NCI-H1048 (cell line): ENCODE measurements at places on chromosomes 4 and X.

DNA sequence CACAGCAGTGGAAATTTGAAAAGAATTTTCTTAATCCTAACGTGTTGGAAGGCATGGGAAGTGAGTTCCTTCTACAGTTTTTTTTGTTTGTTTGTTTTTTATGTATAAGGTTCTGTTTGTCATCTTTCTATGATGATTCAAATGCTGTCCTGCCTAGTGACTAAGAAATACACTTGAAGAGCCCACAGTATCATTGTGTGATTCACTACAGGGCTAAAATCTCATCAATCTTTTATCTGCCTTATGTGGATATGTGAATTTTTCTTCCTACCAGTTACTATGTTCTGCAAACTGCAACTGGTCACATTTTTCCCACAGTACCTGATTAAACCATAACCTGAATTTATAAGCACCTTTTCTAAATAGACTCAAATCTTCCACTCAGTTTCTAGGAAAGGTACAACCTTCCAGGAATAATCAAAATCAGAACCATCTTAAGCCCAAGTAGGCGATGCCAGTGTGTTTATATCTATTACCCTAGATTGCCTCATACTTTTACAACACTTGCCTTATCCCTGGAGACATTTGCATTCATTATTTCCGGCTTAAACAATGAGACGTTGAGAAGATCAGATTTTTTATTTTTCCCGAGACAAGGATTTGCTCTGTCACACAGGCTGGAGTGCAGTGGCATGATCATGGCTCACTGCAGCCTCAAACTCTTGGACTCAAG lies 214.6 kb upstream of the GALNT7 start:
- DNase-seq, result no peak

- no peak for DNase-seq
Measured at GRCh38 chrX:150887906-150888465, 10.5 kb downstream of the CD99L2 start.

DNA sequence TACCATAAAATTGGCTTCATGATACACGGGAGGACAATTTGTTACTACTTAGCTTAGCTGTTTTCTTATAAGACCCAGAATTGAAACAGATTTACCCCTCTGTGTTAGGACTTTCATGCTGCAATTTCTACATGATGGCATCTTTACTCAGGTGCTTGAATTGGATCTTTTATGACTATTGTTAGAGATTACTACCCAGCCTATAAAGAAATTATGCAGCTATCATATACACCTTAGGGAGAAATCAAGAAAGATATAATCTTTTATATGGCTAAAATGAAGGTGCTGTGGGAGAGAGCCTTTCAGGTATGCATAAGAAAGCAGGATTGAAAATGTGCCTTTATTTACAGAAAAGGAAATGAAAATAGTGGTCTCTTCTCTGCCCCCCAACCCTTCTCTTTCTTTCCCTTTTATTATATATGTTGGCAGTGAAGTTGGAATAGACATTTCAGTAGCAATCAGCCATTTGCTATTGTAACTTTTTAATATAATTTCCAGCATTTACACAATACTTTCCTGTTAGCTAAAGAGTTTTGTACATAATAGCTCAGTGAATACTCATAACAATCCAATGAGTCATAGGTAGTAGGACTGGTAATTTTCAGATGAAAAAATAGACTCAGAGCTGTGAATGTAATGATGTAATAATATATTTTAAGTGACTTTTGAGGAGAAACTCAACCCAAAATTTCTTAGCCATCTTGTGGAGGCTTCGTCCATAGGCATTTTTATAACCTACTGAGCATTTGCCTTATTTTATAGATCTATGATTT lies 311.8 kb downstream of the ADGRL3 start:
- no peak for DNase-seq

DNA sequence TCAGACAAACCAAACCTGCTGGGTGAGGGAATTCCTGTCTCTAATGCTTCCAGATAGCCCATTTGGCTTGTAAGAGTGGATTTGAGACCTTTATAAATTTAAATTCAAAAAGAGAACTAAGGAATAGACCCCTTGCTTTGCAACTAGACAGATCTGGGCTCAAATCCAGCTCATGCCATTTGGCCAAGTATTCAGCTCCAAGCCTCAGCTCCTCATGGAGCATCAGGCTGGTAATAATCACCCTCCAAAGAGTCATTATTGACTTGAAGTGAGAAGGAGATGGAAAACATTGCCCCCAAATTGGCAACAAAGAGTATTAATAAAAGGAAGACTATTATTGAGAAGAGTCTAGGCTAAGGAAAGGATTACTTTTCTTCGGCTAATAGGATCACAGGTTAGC lies 134.7 kb downstream of the PDE5A start:
- DNase-seq, result no peak

- no peak for DNase-seq
Measured at GRCh38 chrX:125293850-125294780, 25.6 kb upstream of the TEX13C start.

DNA sequence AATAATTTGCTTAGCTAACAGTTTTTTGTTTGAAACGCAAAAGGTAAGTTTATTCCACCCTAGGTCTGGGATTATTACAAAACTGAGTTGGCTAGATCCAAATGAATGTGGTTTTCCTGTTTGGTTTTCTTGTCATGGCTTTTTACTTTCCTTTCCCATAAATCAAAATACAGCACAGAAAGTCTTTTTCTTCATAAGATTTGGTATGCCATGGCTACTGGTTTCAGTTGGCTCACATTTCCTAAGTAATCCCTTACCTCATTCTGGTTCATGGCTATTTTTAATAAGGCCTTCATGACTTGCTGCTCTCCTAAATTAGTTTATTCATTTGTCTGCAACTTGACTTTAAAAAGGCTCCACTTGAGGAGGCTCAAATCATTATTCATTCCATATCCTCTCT lies 12.9 kb upstream of the PAK3 start:
- DNase-seq, result no peak

GRCh38 chr4:38132107-38132673 lies 172.0 kb downstream of the PTTG2 start:
- DNase-seq, result no peak

DNA sequence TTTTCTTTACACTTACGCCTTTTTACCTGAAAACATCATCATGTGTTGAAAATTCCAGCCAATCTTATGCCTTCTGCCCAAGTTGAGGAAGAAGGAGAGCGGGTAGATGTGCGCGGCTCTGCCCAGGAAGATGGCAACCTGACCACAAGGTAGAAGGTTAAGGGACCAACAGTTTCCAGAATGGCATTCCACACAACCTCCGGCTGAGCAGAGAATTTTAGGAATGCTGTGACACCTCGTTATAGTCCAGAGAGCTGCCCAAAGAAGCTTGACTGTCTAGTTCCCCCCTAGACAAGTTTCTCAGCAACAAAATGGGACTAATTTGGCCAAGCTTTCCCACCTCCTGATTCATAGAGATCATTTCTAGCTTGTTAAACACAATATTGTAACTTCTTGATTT lies 75.1 kb downstream of the CHST7 start:
- no peak for DNase-seq

GRCh38 chr4:13953083-13953482 lies 325.6 kb upstream of the BOD1L1 start:
- DNase-seq, result no peak
